NCI-H2171 (cell line): ENCODE measurements at places on chromosomes 6 and 20.

GRCh38 chr6:152380993-152381898, 255.9 kb downstream of the SYNE1 start:
- no peak for DNase-seq

- DNase-seq: no peak
Observed at GRCh38 chr20:62393335-62393665, 6.4 kb downstream of the RPS21 start.

GRCh38 chr6:145699462-145699861, 35.9 kb downstream of the EPM2A start:
- no peak for DNase-seq

DNA sequence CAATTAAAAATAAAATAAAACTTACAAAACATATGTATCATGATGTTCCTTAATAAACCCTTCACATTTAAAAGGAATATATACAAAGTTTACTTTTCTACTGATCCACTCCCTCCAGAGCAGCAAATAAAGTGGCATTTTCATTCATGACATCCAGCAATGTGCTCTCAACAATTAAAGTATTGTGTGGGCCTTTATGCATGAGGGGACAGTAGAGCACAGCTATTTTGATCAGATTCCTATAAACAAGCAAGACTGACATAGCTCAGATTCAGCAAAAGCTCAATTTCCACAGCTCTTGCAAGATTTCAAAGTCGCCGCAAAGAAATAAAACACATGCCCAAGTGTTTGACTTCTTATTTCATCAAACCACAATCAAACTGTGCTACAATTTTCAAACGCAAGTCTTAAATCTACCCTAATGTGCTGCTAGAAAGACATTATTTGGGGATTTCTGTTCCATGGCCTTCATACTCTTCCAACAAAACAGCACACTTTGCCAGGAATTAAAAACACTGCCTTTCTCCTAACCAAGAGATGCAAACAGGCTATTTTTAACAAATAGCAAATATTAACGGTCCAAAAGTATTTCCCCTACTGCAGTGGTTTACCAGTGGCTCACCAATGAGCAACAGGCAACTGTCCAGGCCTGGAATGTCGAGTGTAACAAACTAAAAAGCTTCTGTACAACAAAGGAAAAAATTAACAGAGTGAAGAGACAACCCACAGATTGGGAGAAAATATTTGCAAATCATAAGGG, 52.3 kb downstream of the MBOAT1 start:
- no peak for DNase-seq

DNA sequence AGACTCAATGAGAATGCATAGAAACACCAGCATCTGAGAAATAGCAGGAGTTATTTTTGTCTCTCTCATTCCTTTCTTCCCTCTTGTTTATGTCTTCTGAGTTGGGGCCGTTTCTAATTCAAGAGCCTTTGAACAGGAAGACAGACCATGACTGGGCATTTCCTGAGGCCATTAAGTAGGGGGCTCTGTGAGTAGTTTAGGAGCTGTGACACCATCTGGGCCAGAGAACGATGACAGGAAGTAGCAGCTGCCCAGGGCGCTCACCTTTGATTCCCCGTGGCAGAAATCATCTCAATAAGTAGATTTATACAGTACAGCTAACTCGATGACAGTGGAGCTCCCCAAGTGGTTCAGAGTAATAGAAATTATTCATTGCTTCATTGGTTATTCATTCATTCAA, 298.4 kb upstream of the PLN start:
- DNase-seq: no peak

- DNase-seq: no peak
Observed at GRCh38 chr6:53413326-53413725, 64.6 kb upstream of the ELOVL5 start.

DNA sequence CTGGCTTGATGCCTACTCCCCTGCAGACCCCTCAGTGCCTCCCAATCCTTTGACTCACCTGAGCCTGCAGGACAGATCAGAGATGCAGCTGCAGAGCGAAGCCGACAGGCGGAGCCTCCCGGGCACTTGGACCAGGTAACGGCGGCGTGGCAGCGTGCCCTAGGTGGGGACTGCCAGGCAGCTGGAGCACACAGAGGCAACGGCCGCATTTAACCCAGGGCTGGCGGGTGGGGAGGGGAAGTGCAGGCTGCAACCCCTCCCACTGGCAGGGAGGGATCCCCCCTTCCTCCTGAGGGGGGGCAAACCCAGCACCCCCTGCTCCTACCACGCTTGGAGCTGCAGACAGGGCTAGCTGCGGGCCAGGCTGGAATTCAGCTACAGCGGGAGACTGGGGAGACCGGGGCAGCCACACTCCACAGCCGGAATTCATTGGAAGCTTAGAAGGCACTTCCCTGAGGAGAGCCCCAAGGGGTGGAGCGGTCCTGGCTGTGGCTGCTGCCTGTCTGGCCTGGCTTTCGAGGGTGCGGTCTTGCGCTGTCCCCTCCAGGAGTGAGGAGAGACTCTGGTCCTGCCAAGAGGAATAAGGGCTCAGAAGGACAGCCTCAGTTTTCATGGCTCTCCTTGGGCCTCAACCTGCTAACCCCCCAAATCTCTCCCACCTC, at the start of gene MATN4:
TSS of gene MATN4 (minus strand) at position 183 of the 662 bp plus-strand sequence. CDS start 2,717 bp downstream, outside the sequence.
- DNase-seq: no peak
